Right forelimb (tissue), 1 donor: ENCODE measurements at places on chromosomes 7 and 10.

DNA sequence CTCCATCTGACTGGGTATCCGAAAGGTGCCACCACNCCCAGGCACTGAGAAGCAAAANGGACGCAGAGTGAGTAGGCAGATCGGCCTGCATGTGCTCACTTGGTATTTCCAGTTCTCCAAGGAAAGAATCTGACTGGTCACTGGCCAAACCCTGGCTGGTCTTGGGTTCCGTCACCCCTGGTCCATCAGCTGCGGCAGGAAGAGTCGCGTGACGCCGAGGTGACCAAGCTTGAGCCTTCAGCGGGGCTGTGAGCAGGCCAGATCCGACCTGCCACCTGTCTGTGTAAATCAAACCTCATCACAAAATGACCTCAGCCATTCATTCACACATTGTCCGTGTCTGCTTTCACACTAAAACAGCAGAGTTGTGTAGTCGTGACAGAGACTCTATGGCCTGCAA lies 28.8 kb upstream of the CHST15 start:
- DNase-seq = no peak

DNA sequence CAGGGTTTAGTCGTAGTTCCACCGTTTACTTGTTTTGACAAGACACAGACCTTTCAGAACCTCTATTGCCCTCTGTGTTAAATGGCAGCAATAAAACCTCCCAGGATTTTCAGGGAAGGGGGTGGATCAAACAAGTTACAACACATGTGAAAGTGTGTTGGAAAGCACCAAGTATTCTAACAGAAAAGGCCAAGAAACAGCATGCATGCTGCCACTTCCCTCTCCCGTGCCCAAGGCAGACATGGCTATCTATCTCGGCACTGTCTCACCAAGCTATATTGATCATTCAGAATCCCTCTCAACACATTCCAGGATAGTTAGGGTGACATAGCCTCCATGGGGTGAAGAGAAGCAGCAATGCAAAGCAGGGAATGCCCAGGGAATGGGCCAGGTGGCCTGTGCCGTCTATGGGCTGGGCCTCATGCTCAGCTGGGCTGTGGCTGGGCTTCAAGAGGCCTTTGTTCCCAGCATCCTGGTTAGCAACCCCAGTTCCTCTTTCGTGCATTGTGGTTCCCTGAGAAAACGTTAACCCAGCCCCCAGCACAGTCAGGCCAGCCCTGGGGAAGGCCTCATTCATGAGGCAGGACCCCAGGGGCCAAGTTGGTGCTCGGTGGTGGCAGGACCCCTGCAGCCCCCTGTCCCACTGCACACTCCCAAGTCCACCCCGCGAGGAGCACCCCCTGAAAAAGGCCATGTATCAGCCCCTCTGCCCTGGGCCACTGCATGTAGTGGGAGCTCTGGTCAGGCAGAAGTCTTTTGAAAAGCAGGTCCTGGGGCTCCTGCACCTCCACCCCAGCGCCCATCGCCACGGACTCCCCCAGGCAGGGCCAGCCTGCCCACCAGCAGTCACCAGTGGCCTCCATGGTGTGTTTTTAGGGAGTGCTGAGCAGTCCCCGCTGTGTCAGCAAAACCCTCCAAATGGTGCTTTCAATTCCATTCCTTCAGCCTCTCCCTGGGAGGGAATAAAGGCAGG lies 25.5 kb downstream of the VSIR start:
- DNase-seq = no peak

DNA sequence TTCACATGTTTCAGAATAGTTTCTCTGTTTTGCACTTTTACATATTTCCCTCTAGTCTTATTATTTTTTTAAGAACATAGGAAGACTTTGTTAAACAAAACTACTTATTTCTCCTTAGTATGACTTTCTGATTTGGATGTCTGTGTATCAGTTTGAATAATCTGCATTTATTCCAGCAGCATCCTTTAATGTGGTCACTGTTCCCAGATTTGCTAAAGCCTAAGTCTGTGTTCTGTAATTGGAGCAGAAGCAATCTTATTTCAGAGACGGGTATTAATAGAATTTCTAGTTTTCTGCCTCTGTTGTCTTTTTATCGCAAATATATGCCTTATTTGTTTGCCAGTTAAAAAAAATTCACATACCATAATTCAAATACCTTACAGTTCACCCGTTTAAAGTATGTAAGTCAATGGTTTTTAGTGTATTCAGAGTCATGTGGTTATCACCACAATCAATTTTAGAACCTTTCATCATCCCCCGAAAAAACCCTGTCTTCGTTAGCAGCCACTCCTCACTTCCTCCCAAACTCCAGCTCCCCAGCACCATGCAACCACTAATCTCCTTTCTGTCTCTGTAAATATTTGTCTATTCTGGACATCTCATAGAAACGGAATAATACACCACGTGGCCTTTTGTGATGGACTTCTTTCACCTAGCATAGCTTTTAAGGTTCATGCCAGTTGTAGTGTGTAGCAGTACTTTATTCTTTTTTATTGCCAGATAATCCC lies 58.7 kb downstream of the INPP5F start:
- DNase-seq = no peak

DNA sequence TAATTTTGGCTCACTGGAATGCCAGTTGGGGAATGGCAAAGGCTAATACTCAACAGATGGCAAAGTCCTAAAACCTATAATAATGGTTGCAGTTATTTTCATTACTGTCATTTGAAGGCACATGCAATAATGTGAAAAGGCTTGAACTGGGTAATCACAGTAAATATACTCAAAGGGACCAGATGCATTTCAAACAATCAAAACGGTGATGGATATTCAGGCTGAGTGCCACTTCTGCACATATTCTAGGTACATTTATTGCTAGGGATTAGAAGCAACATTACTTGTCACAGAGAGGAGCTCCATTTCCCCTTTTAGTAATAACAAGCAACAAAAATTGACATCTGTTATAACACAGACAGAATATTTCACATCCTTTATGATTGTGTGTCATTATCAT lies 171.8 kb downstream of the NXPH1 start:
- DNase-seq = no peak

DNA sequence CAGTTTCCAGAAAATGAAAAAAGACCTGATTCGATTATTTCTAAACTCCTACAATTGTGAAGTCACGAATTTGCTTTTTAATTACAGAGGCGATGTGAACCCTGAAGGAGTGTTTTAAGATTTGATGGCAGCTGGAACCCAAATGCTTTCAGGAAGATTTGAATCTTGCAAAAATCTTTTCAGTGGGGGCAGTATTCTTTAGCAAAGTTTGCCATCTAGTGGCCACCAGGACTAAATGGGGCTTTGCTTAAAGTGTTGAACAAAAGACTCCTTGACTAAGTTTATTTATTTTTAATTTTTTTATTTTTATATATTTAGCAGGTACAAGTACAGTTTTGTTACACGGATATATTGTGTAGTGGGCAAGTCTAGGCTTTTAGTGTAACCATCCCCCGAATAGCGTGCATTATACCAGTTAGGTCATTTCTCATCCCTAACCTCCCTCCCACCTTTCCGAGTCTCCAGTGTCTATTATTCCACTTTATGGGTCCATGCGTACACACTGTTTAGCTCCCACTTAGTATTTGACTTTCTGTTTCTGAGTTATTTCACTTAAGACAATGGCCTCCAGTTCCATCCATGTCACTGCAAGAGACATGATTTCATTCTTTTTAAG lies 98.8 kb downstream of the CACNB2 start:
- DNase-seq = no peak

- no peak for DNase-seq
Measured at GRCh38 chr7:21916629-21917028, 29.1 kb downstream of the CDCA7L start.

- no peak for DNase-seq
Measured at GRCh38 chr10:72184156-72184555, 31.7 kb upstream of the ANAPC16 start.

- DNase-seq = no peak
Measured at GRCh38 chr10:48898426-48898825, 41.2 kb downstream of the LRRC18 start.
